Non-pigmented ciliary epithelial cell (primary cell): ENCODE measurements at places on chromosomes 1 and 21.

- peak; percentile 100 for DNase-seq
Observed at GRCh38 chr1:68384321-68384813, 65.4 kb downstream of the RPE65 start.

- no peak for DNase-seq
Observed at GRCh38 chr1:104797982-104798381, 1048.3 kb downstream of the AMY1C start.

DNA sequence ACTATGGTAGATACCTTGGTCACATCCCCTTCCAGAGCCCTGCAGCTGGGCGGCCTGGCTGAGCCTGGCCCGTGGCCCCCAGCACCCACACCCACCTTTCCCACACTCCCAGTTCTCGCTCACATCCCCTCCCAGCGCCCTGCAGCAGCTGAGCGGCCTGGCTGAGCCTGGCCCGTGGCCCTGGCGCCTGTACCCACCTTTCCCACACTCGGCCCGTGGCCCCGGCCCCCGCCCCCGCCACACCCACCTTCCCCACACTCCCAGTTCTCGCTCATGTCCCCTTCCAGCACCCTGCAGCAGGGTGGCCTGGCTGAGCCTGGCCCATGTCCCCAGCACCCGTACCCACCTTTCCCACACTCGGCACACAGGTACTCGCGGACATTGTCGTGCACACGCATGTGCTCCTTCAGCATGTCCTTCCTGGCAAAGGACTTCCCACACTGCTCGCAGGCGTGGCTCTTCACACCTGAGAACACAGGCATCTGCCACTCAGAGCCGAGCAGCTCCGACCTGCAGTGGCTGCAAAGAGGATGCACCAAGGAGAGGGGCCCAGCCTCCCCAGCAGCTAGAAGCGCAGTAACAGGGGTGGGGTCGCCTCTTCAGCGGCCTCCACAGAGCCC lies 52.5 kb upstream of the RIPK4 start:
- DNase-seq: no peak

DNA sequence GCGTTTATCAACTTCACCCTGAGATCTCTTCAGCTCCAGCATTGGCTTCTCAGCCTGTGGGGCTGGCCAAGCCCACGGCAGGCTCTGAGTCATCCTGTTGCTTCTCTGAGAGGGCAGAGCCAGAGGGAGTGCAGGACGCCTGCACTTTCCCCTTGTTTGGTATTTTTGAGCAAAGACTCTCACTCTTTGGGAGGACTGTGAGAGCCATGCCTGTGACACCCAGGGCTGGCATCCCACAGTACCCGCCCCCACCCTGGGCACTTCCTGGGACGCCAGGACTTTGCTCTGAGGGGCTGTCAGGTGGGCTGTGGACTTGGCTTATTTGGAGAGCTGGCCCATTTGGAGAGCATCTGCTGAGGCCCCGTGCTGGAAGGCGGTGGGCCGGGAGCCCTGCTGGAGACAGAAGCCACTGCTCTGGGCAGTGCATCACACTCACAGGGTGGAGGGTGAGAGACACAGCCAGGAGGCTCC lies 37.4 kb downstream of the VANGL1 start:
- DNase-seq: peak; percentile 32

DNA sequence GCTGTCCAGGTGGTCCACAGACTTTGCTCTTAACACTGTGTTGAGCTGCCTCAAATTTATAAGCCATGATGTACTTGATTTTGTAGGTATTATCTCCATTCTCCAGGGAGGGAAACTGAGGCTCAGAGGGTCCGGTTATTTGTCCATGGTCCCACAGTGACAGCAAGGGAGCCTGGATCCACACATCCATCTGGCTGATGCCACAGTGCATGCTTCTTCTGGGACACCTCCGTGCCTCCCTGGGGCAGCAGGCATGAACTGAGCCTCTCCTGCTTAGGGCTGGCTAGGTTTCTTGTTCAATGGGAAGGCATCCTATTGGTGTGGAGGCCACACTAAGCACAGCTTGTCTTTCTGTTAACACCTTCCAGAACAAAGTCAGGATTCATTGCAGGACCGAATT lies 317.3 kb downstream of the AJAP1 start:
- no peak for DNase-seq

DNA sequence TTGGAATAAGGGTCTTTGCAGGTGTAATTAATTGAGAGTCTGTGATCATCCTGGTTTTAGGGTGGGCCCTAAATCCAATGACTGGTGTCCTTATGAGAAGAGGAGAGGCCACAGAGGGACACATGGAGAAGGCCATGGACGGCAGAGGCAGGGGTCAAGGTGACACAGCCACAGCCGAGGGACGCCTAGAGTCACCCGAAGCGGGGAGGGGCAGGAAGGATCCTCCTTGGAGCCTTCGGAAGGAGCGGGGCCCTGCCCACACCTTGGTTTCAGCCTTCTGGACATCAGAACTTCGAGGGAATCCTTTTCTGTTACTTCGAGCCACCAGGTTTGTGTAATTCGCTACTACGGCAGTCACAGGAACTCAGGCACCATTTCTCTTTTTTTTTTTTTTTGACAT lies 31.1 kb downstream of the RRP1 start:
- no peak for DNase-seq

DNA sequence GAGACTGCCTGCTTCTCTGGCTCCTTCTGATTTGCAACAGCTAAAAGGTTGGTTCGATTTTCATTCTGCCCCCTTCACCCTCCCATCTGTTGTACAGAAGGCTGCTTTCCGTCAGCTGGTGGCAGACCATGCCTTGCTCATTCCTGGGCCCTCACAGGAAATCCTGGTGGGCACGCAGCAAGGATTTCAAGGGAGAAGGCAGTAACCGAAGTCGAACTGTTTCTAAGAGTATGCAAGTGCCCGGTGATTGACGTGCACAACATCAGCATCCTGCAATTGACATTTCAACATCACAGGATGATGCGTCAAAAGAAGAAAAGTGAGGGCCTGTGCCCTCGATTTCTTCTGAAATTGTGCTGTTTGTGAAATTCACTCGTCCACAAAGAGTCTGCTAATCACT lies 83.8 kb downstream of the PLPP3 start:
- DNase-seq: no peak

DNA sequence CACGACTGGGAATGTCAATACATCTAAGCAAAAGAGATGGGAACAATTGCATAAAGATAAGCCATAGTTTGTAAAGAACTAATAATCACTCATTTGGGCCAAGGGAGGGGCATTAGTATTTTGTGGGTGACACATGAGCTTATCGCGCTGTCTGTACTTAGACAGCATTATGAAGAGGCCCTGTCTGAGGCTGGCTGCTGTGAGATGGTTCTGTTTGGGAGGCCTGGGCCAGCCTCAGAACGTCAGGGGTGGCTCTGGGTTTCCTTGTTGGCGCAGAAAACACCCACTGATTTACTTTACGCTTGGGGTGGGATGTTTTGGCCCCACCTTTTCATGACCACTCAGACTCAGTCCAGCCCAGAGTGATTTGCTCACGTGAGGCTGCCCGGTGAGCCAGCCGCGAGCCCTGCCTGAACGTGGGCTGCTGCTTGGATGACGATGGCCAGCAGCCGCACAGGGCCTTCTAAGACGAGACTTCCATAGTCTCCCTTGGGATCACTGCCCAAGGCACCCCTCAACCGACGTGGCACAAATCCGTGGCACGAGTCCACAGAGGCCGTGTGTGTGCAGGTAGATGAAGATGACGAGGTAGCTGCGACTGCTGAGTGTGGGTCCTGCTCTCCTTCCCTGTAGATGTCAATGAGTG lies 18.7 kb downstream of the UMODL1 start:
- no peak for DNase-seq

DNA sequence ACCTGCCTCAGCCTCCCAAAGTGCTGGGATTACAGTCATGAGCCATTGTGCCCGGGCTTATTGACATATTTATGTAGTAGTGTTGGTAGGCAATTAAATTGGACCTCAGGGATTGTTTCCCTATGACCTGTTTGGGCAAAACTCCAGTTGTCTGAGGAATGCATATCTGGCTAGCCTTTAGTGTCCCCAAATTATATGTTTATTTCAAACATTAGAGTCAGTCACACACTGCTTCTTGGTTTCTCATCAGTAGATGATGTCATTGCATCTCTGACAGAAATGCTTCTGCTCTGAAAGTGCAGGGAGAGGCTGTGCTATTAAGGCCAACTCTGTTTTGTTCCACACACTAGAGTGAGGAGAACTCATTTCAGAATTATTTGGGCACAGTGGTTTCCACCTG lies 12.5 kb downstream of the PIP5K1A start:
- no peak for DNase-seq

DNA sequence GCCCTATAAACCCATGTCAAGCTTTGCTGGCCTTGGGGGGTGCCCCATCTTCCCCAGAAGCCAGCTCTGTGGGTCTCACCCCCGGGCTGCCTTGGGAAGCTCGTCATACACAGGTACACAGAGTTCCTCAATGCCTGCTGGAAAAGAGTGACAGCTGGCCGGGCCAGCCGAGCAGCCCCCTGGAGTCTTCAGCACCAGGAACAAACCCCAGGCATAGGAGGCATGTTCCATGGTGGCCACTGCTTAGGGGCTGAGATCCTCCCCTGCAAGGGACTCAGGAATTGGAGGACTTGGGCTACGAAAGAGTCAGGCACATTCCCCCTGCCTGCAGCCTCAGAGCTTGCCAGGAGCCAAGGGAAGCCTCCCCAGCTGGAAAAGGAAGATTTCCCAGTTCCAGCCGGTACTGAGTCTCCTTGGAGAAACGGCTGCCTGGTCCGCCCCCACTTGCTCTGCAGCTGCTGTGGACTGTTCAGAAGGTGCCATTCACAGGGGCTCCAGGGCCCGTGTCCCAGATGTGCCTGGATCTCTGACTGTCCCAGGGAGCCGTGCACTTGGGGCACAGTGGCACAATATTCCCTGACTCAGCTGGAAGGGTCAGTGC lies 89.5 kb downstream of the STUM start:
- DNase-seq: no peak

DNA sequence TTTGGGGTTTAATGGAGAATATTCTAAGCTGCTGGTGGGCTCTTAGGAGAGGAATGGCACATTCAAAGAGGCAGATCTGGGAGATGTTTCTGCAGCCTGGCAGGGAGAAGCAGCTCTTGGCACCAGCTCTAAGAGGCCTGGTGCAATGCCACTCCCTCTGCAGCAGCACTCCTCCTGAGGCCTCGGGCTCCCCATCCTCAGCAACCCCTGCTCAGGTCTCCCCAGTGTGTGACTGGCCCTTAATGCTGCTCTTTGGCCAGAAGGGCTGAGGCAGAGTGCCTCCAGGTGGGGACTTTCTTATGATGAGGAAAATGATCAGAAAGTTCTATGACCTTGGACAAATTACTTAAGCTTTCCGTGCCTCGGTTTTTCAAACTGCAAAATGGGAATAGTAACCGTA lies 55.5 kb downstream of the MAB21L3 start:
- no peak for DNase-seq

DNA sequence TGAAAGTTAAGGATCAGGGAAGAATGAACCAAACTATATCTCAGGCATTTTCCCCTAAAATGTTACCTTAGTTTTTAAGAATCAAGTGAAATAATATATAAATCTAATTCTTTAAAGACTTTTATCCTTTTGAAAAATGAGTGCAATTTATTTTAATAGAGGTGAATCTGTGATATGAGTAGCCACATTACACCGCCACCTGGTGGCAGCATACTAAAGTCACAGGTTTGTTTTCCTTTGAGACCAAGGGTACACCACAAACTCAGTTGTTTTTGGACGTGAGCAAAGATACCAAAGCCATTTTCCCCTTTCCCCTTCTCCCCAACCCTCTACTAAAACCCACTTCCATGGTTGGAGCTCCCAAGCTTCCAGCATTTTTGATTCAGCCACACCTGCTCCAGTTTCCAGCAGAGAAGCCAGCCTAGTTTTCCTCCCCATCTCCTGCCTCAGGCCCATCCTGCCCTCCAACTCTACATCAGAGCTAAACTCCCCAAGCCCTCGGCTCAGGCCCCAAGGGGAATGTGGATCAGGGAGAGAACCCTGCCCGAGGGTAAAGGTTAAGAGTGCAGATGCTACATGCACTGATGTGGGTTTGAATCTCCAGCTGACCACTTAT lies 22.9 kb upstream of the LDLRAP1 start:
- no peak for DNase-seq

- DNase-seq: no peak
Observed at GRCh38 chr1:193120604-193121166, 1.1 kb upstream of the CDC73 start.

GRCh38 chr1:23524716-23525401 lies 6.2 kb downstream of the E2F2 start:
- DNase-seq: no peak

- no peak for DNase-seq
Observed at GRCh38 chr1:239426821-239427475, 40.6 kb downstream of the CHRM3 start.

GRCh38 chr1:178530037-178530402 lies 17.1 kb downstream of the TEX35 start:
- DNase-seq: no peak

GRCh38 chr21:16250273-16250672 lies 520.5 kb downstream of the USP25 start:
- no peak for DNase-seq

DNA sequence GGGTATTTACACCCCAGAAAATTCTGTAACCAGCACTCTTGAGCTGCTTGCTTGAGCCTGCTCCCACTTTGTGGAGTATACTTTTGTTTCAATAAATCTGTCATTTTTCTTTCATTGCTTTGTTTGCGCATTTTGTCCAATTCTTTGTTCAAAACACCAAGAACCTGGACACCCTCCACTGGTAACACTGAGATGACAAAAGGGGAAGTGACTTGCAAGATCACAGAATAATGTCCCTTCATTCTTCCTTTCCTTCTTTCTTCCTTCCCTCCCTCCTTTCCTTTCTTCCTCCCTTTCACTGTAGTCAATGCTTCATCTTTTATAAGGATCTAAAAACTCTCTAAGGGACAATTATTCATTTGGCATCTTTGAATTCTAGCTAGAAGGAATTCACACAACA lies 134.5 kb upstream of the MAP1LC3C start:
- no peak for DNase-seq

DNA sequence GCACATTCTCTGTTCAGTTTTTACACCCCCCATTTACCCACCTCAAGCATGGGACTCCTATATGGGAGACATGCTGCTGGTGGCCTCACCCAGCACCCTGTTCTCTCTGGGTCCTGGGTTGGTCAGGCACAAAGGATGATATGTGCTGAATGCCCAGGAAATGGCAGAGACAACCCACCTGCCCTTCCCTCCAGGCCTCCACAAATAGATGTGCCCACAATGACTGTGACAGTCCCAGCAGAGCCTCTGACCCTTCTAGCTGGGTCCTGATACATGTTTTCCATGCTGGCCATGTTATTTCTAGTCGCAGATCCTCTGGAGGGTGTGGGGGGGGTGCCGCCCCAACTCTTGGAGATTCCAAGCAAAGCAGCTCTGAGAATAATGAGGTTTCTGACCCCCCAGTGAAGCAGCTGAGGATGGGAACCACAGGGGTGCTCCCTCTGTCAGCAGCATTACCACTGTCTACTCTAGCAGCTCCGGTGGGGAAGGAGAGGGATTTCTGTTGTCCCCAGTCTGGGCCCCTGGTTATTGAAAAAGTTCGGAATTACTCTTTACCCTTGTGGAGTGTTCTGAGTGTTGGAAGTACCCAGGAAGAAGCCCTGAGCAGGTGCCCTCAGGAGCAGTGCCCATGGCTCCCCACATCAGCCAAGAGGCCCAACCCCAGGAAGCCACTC lies 1.2 kb upstream of the CCDC28B start:
- DNase-seq: no peak

GRCh38 chr1:15833069-15833679 lies 14.3 kb upstream of the SPEN start:
- DNase-seq: no peak

GRCh38 chr1:99598738-99599411 lies 47.0 kb upstream of the PALMD start:
- no peak for DNase-seq
